ENCODE measurements at places on chromosomes 6 and 20.

GRCh38 chr6:10276106-10276505, 138.8 kb downstream of the TFAP2A start:
- no peak for DNase-seq

- DNase-seq: no peak
Observed at GRCh38 chr6:105952772-105953690, 133.1 kb upstream of the PRDM1 start.

- no peak for DNase-seq
Observed at GRCh38 chr20:25295386-25296093, 47.7 kb downstream of the PYGB start.

GRCh38 chr6:18213439-18213838, 50.9 kb downstream of the DEK start:
- DNase-seq: no peak

DNA sequence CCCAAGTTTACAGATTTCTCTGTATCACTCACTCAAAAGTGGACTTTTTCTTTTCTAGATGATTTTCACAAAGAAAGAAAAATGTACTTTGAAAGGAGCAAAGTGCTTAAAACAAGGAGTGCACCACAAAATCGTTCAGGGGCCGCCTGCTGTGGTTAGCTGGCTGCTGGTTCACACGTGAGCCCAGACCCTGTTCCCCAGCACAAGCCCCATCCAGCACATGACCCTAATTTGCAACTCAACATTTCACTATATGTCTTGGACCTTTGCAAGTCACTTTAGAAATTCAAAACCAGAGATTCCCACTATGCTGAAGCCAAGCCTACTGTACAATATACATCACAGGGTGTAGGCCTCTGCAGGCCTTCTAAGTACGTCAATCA, 95.5 kb upstream of the NHSL1 start:
- DNase-seq: no peak

DNA sequence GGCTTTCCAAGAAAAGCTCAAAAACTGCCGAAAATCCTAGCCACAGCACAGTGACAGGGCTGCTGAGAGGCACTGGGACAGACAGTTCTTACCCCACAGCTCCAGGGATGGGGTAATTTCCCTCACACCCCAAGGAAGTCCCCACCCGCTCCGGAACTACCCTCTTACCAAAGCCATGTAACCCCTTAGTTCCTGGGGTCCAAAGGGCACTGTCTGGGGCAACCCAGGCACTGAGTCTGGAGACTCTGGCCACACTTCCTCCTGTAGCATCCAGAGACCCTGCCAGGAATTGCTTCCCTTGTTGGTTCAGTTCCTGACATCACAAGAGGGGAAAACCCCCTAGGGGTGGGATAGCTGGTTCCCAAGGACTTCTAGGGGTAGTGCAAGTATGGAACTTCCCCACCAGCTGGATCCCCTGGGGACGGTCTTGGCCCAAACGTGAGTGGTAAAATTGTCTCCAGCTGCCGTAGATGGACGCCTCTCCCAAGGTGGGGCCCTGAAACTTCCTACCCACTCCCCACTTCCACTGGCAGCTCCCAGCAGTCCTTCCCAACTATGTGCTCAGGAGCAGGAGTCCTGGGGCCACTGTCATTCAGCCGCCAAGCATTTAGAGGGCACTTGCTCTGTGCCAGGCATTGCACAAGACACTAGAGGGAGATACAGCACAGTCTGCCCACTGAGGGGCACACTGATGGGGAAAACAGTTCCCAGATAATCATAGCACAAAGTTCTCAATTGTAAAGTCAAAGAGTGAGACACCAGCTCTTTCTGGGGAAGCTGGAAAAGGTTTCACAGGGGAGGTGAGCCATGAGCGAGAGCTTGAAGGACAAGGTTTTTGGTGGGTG, 17.2 kb upstream of the HCK start:
- no peak for DNase-seq

DNA sequence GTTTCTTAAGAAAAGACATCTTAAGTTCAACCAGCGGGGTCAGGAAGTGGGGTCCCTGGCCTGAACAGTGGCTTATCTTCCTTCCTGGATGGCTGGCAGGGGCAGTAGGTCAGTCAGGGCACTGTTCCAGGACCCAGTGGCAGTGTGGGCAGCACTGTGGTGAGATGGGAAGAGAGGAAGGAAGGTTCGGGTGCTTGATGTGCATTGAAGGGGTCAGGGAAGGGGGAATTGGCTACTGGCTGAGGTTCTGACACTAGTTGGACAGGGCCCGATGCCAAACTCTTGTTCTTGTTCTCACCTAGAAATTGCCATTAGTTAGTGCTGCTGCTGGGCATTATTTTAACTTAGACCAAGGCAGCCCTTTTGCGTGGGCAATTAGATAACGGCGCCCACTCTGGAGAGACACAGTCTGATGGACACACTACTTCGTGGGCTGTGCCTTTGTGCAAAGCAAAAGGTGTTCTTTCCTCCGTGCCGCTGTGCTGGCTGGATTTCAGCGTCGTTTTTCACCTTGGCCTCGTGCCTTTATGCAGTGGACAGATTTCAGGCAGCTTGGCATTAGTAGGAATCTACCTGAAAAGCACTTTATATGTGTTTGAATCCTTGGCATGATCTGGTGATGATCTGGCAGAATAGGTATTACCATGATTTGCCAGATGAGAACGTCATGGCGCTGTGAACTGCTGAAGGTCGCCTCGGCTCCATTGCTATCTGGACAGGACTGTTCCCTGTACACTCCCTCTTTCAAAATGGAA, 30.3 kb downstream of the UTRN start:
- no peak for DNase-seq

DNA sequence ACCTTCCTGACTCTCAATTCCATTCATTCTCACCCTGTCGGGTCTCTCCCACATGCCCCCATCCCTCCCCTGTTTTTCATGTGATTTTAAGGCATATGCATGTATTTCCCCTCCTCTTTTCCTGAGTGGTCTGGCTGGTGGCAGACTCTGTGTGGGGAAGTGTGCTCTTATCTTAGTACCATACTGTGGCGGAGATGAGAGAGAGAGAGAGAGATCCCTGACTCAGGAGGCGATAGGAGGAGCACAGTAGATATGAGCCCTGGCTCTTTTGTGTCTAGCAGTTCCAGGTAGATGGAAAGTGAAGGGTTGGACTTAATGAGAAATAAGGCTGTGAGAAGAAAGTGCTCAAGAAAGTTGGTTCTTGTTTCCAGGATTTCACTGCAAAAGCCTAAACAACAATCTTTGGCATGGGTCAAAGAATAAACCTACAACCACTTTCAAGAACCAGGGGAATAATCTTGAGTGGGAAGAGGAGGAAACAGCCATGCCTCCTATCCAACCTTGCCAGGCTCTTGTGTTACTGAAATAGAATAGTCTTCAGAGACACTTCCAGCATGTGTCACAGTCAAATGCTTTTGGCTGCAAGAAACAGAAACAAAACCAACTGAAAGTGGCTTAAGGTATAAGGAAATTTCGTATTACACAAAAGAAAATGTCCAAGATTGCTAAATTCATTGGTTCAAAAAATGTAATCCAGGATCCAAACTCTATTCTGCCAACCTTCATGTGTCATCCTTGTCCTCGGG, 123.8 kb upstream of the MYLIP start:
- no peak for DNase-seq

- DNase-seq: no peak
Observed at GRCh38 chr20:61594198-61594597, 342.1 kb downstream of the CDH4 start.

DNA sequence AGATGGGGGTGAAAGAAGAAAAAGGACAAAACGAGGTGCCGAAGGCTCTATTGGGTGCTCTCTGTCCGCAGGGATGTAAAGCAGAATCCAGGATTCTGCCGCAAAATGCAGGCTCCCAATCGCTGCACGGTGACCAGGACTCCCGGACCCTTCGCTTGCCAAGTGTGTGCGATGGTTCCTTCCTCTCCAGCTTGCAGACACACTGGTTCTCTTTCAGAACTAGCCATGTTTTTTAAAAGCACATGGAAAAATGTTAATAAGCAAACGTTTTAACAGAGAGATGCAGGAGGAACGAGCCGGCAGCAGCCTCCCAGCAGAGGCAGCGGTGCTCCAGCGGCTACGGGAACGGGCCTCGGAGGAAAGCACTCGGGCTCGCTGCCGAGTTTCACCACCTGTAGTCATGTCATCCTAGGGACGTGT, 59.6 kb downstream of the ZNF831 start:
- no peak for DNase-seq

GRCh38 chr6:2797564-2798031, 32.4 kb downstream of the WRNIP1 start:
- DNase-seq: no peak

- DNase-seq: no peak
Observed at GRCh38 chr6:7559651-7560385, 18.3 kb downstream of the DSP start.

- DNase-seq: no peak
Observed at GRCh38 chr20:39103732-39104131, 141.6 kb downstream of the DHX35 start.

DNA sequence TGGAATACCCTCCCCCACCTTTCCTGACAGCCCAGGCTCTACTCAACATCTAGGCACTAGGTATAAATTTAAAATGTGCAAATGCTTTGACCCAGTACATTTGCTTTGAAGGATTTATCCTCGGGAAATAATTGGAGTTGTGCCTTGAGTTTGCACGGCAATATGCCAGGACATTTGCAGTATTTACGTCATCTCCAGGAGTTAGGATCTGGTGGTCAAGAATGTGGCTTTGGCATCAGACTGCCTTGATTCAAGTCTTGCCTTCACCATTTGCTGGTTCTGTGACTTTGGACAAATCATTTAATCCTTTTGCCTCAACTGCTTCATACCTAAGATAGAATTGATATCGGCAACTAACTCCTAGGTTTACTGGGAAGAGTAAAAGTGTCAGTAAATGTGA, 169.6 kb downstream of the PLCB1 start:
- DNase-seq: no peak

DNA sequence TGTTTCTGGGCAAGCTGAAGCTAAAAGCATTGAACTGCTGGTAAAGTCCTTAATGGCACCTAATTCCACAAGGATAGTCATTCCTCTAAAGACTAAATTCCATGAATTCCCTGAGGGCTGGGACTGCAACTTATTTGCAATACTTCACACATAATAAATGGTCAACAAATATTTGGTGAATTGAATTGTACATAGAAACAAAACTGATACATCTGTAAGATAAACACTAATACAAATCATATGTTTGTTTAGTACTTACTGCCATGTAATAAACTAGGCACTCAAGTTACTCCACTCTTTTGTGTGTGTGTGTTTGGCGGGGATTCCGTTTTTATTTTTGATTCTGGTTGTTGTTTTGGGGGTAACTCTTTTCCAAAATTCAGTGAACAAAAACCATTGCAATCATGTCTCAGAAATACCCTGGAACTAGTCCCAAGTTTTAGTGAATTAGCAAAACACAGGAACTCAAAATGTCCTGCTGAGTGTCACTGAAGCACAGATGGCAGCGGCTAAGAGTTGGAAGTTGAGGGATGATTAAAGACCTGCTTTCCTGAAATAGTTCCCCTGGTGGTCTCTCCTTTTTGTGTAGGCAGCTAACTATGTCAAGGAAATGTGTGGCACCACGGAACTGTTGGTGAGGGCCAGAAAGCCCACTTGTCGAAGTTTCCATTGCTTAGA, 74.8 kb upstream of the SNRPB2 start:
- no peak for DNase-seq

DNA sequence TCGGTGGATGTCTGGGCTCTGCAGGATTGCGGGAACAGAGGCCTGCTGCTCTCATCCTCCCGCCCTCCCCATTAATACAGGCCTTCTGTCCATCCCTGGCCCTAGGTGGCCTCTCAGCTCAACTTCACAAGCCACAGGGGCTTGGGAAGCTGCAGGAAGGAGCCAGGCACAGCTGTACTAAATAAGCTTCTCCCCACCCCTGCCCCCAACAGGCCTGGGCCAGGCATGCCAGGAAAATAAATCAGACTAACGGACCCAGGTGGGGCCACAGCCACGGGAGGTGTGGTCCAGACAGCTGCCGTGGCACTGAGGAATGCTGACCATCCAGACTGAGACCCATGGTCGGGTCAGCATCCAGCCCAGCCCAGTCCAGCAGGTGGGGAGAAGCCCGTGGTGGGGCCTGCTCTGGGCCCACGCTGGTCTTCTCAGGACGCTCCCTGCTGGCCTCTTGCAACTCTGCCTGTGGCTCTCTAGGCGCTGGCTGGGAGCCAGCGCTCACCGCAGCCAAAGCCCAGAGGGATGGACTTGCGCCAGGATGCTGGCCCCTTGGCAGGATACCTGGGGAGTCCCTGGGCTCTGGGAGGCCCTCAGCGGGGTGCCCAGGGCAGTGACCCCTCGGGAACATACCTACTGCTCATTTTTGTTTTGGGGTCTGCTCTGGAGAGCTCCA, 8.6 kb upstream of the YTHDF1 start:
- DNase-seq: no peak

DNA sequence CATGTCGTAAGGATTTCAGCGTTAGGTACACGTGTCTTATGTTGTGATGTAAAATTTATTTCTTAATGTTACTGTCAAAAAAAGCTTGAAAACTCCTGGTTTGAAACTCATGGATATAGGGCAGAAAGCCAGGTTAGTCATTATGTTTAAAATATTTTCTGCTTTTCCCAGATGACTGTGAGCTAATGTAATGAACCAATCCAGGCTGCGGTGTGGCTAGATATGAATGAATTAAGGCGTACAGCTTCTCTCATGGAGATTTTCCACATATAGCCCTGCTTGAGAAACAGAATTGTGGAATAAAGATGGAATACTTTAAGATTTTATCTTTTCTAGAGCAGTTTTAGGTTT, 80.3 kb upstream of the STMND1 start:
- no peak for DNase-seq

DNA sequence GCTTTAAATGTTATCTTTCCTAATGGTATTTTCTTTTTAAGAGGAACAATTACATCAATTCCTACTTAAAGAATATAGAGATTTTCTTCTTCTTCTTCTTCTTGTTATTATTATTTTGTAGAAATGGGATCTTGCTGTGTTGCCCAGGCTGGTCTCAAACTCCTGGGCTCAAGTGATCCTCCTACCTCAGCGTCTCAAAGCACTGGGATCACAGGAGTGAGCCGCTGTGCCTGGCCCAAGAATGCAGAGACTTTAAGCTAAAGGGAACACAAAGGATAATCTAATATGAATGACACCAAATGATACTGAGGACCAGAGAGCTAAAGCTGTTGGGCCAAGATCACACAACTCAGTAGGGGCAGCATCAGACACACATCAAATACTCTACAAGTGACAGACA, 87.4 kb upstream of the FOXQ1 start:
- DNase-seq: no peak

DNA sequence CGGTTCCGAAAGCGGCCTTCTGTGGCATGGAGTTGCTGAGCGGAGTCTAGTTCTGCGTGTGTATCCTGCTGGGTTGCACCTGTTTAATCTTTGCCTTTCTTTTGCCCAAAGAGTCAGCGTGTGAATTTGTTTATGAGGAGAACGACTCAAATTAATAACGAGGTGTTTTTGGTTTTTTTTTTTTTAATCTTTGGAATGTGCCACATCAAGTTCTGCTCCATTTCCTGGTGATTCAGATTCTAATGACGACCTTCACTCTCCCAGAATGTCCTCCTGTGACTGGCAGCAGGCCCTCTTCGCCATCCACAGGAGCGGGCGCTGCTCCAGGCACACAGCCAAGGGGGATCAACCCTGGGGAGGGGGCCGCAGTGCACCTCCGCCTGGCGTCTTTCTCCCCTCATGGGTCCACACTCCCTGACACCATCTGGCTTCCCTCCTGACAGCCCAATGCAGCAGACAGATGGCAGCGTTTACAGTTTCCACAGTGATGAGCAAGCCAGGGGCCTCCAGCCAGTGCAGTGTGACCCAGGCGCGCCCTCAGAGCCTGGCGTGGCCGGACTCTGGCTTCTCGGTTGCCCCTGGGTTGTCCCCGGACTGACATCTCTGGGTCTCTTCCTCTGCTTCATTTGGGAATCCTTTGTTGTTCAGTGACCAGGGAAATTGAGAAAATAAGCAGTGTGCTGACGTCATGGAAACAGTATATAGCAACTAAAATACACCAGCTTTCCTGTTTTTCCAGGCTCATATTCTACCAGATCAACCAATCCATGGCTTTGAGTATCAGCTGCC, 27.5 kb upstream of the AFDN start:
- no peak for DNase-seq
